ENCODE measurements at places on chromosomes 13 and 19.

GRCh38 chr19:30087381-30088138 is 145.5 kb downstream of the URI1 start:
- DNase-seq, result no peak

GRCh38 chr13:30312904-30313303 is 5.6 kb upstream of the KATNAL1 start:
- no peak for DNase-seq

GRCh38 chr19:29741776-29742175 is 26.7 kb upstream of the C19orf12 start:
- DNase-seq, result no peak

DNA sequence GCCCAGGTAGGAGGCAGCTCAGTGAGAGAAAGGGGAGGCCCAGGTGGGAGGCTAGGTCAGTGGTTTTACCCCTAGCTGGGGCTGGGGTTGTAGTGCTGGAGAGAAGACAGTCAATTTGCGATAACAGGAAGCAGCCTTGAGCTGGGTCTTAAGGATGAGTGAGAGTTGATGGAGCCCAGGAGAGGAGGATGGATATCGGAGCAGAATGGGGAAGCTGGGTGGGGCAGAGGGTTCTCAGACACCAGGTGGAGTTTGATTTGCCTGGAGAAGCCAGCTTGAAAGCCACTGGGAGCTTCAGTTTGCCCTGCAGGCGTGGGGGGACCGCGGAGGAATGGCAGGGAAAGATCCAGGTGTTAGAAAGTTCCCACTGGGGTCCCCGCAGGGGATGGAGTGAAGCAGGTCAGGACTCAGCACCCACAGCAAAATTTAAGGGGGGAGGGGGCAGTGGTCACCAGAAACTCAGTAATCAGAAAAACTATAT is 836 bp upstream of the CDC42EP5 start:
- peak; percentile 6 for DNase-seq

DNA sequence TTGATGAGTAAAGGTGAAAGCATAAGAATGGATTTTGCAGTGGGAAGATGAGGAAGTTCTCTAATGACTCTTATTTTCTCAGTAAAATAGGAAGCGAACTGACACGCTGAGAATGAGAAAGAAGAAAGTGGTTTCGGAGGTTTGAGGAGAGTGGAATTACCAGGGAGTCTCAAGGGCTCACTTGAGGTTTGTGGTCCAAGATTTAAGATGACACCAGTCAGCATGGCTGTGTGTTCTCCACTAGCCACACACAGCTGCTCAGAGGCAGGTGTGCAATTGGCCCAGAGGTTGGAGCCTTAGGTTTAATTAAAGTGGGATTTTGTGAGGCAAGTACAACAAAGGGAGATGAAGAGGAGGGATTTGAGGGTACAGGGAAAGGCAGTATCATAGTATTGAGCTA is 99.6 kb upstream of the NBEA start:
- DNase-seq, result no peak

DNA sequence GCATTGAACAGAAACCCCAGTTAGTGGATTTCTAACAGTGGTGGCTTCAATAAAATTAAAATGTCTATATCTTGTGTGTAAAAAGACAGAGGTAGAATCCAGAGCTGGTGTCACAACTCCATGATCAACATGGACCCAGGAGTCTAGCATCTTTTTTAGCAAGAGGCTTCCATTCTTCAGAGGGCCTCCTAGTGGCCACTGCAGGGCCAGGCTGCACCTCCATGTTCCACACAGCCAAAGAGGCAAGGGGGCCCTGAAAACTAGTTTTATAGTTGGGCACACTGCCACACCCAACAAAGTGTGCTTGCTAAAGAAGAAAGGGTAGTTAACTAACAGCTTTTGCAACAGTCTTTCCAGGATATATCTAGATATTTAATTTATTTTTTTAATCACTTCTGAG is 12.9 kb downstream of the N4BP2L1 start:
- no peak for DNase-seq

GRCh38 chr19:50820086-50820485 is 3.5 kb downstream of the KLK1 start:
- peak; percentile 36 for DNase-seq

GRCh38 chr13:31937436-31937835 is 94.1 kb upstream of the FRY start:
- DNase-seq, result no peak

DNA sequence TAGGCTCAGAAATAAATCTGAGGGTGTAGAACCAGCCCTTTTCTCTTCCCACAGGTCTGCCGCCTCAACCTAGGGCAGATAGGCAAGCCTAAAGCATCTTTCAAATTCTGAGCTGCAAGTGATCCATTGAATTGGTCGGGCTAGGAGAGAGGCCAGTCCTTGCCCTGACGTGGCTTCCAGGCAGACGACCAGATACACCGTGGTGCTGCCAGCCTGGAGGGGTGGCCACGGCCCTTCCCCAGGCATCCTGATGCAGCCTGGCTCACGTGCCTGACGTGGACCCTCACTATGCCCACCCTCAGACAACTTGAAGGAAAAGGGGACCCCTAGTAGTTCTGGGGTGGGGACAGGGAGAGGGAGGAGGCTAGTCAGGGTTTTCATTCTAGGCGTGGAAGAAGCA is 859.3 kb upstream of the KLHL1 start:
- DNase-seq, result no peak

GRCh38 chr19:10133596-10133995 is 13.9 kb upstream of the EIF3G start:
- DNase-seq, result no peak

GRCh38 chr13:38735665-38736440 is 49.0 kb downstream of the FREM2 start:
- no peak for DNase-seq

DNA sequence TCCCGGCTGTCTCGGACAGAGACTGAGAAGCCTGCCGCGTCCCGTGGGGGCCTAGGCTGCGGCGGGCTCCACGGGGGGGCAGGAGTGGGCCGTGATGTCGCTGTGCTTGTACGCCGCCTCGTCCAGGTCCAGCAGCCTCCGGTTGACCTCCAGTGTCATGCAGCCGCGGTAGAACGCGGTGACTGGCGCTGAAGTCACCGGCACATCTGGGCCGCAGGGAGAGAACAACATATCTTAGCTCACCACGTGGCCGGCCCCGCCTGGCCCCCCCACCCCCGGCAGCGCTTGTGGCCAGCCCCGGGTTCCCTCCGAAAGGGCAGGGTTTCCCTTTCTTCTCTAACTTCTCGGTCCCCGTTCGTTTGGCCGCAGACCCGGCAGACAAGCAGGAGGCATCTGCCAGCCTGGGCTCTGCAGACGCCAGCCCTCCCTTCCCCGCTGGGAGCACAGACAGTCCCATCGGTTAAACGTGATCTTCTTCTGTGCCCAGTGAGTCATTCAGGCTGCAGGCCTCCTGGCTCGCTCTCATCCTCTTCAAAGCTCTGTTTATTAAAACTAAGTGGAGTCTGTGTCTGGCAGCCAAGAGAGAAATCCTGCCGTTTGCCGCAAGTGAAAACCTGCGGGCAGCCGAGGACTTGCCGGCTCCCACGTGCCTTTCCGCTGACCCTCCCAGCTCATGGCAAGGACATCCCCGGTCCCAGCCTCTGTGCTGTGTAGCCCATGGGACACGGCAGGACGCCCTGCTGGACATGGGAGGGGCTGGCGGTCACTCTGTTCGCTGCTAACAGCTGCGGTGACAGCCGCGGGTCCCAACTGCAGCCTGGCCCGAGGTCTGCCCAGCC is 42.8 kb downstream of the GAS6 start:
- no peak for DNase-seq

- no peak for DNase-seq
Observed at GRCh38 chr13:79282976-79283375, 123.1 kb downstream of the RBM26 start.

- no peak for DNase-seq
Observed at GRCh38 chr13:113836768-113837559, 26.9 kb downstream of the GAS6 start.

- no peak for DNase-seq
Observed at GRCh38 chr19:12880551-12881171, 588 bp downstream of the DNASE2 start.

GRCh38 chr13:56066321-56066720 is 1074.4 kb upstream of the PRR20A start:
- DNase-seq, result no peak

DNA sequence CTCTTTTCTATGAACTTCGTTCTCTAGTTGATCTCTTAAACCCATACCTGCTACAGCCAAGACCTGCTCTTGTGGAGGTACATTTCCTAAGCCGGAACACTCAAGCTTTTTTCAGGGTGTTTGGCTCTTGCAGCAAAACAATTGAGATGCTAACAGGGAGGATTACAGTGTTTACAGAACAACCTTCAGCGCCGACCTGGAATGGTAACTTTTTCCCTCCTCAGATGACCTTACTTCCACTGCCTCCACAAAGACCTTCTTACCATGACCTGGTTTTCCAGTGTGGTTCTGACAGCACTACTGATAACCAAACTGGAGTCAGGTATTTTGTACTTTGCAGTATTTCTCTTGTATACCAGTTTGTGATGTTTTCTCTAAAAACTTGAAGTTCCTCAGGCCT is 506 bp downstream of the KCNRG start:
- no peak for DNase-seq

GRCh38 chr13:30755678-30756077 is 20.3 kb downstream of the ALOX5AP start:
- no peak for DNase-seq

- no peak for DNase-seq
Observed at GRCh38 chr13:113995051-113995601, 21.2 kb upstream of the C13orf46 start.

- DNase-seq, result no peak
Observed at GRCh38 chr13:93859716-93860115, 619.8 kb downstream of the DCT start.

DNA sequence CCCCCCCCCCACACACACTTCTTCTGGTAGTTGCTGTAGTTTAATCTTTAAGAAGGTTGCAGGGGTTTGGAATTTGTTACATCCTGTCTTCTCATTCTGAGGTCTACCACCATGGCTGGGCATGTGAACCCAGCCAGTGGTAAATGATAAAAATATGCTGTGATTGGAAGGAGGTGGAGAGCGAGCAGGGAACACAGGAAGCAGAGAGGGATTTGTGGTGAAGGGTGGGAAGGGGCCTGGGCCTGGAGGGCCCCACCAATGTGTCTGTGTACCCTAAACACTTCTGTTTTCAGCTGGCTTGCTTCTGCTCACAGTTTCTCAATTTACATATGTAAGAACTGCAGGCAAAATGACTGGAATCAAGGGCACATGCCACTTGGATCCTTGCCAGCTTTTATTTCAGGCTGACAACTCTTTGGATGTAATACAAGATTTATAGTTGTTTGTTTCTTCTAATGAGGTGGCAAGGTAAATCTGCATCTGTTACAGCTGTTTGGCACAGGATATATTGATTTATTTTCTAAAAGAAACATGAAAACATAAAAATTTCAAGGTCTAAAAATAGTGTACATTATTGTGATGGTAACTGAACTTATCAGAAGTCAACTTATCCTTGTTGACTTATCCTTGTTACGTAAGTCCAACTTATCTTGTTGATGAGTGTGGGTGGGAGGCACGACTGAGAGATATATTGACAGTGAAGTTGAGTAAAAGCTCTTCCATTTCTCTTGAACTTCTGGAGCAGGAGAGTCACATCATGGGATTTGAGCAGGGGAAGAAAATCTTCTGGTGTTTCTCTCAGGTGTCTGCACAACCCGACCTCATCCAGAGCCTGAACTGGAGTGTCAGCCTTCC is 313.2 kb downstream of the SHISA2 start:
- DNase-seq, result no peak

DNA sequence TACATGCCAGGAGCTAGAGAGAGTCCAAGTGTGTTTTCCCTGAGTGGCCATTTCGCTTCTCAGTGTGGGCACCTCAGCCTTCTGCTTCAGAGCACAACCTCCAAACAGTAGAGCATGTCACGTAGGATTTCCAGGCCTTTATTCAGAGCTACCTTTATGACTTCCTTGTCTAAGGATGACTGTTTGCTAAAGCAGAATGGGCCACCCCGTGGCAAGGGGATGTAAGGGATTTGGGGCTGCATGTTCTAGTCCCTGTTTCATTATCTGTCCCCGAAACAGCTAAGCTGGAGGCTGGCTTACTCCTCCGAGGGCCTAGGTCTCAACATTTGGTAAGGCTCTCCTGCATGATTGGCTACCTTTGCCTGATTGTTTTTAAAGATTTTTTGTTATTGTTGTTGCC is 6.0 kb downstream of the RNASEH2B start:
- DNase-seq, result no peak

DNA sequence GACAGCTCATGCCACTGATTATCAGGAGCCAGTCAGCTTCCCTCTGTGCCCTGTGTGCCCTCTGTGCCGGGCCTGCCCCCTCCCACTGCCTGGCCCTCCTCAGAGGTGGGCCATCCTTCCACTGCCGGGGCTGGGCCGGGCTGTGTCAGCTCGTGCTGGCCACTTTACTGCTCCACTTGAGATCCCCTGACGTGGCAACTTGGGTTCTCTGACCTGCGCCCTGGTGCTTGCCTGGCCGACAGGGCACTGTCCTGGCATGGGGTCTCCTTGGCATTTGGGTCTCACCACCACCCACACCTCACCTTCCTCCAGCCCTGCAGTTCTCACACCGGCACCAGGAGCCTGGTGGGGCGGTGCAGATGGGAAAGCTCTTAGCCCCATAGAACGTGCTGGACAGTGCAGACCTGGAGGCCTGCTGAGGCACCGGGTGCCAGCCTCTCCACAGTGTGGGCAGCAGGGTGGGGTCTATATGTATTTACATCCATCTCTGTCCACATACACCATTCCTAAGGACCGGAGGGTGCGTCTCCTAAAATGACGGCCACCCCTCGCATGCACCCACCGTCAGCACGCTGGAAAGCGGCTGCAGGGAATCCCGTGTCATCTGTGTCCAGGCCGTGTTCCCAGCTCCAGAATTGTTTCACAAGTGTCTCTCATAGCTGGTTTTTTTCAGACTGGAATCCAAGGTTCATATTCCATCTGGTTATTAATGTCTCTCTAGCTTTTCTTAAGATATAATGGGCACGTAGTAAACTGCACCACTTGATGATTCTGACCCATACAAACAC is 11.8 kb downstream of the DAZAP1 start:
- no peak for DNase-seq

DNA sequence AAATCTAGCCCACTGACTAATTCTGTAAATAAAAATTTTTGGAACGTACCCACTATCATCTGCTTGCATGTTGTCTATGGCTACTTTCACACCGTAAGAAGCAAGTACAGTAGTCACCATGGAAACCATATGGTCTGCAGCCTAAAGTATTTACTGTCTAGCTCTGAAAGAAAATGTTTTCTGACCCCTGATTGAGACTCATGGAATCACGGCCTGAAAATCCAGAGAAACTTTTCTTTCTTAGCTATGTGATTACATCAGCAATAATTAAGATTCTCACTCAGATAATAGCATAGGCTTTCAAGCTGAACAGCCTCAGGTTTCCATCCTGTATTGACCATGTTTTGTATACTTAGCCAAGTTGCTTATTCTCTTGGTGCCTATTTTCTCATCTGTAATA is 264.6 kb downstream of the NHLRC3 start:
- no peak for DNase-seq

- no peak for DNase-seq
Observed at GRCh38 chr19:58067240-58067912, 8.3 kb downstream of the ZNF135 start.

GRCh38 chr19:1061987-1062386 is 5.0 kb upstream of the ARHGAP45 start:
- no peak for DNase-seq

All from GM13976 (cell line).